ENCODE measurements at places on chromosomes 2 and 18. TPM values are rescaled to one million over a fixed set of nuclear protein-coding genes. Genes with fewer than 3 reads are reported as not detected.

DNA sequence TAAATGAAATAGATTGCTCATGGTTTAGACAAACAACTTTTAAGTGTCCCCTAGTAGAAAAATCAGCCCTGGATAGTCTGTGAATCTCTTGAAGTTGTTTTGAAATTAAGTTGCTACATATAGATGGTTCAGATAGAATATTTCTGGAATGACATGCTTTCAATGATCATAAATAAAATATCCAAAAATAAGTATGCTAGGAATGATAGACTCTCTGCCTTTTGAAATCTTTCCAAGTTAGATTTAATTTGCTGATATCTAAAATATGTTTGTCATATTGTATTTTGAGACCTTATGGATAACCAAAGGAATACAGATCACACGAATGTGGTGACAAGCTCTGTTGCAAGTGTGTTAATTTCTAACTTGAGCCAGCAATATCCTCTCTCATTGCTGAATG is 488.7 kb downstream of the THSD7B start:
- H3K4me3 ChIP-seq: no peak overlapping the region
- no peaks in the 10 kb centered on the region for H3K27me3 ChIP-seq
- no peaks in the 10 kb centered on the region for H3K4me1 ChIP-seq
- H3K27ac ChIP-seq: no peak overlapping the region
- DNase-seq: no peak
- H3K36me3 ChIP-seq: no peaks in the 10 kb centered on the region

- H3K4me1 ChIP-seq: no peaks in the 10 kb centered on the region
- no peaks in the 10 kb centered on the region for H3K27me3 ChIP-seq
- H3K27ac ChIP-seq: no peak overlapping the region
- H3K4me3 ChIP-seq: no peak overlapping the region
- no peaks in the 10 kb centered on the region for H3K36me3 ChIP-seq
Measured at GRCh38 chr2:1649103-1650084, 94.9 kb downstream of the PXDN start.

- H3K36me3 ChIP-seq: no peaks in the 10 kb centered on the region
- no peak overlapping the region for H3K27ac ChIP-seq
- no peak overlapping the region for H3K4me3 ChIP-seq
- no peak for DNase-seq
- no peaks in the 10 kb centered on the region for H3K4me1 ChIP-seq
Measured at GRCh38 chr2:54047091-54047490, 68.3 kb upstream of the ACYP2 start.

DNA sequence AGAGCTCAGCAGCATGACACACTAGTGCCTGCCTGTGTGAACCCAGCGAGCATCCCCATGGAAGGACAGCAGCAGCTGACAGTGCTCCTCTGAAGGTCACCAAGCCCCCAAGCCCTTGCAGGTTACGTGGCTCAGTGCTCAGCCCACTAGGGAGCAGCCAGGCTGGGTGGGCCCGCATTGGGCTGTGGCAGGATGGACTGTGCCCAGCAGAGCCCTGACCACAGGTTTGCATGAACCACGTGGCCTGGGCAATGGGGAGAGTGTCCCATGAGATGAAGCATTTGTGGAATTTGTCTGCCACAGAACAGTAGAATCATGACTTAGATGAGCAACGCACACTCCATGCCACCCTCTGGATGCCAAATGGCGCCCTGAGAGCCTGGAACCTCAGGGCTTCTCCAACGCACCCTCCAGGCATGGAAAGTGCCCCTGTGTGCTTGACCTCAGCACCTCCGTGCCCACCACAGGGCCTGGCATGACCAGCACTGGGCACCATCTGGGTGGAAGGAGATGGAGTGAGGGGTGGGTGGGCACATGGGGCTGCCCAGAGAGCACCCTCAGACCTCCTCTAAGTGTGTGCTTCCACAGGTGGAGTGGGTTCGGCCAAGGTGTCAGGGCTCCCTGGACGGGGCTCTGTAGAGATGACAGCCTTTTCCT is 216.1 kb upstream of the RAB6C start:
- no peaks in the 10 kb centered on the region for H3K36me3 ChIP-seq
- no peaks in the 10 kb centered on the region for H3K4me1 ChIP-seq
- H3K4me3 ChIP-seq: no peak overlapping the region
- H3K27me3 ChIP-seq: no peaks in the 10 kb centered on the region
- DNase-seq: no peak

DNA sequence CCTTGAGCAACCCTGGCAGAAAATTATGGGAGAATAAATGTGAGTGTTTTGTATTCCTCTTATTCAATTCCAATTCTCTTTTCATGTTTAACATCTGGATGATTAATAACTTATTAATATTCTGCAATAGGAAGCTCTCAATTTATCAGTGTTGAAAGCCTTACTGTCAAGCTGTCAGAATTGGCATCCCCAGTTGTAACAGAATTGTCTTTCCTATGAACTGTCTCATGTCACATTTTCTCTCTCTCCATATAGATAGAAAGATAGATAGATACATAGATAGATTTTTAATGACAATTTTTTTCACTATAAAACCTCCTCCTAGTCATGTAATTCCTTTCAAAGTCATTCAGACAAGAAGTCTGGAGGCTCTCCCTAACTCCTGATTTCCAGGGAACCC is 331.5 kb downstream of the GALNT13 start:
- no peaks in the 10 kb centered on the region for H3K36me3 ChIP-seq
- no peaks in the 10 kb centered on the region for H3K27me3 ChIP-seq
- no peak overlapping the region for H3K4me3 ChIP-seq
- no peaks in the 10 kb centered on the region for H3K4me1 ChIP-seq

DNA sequence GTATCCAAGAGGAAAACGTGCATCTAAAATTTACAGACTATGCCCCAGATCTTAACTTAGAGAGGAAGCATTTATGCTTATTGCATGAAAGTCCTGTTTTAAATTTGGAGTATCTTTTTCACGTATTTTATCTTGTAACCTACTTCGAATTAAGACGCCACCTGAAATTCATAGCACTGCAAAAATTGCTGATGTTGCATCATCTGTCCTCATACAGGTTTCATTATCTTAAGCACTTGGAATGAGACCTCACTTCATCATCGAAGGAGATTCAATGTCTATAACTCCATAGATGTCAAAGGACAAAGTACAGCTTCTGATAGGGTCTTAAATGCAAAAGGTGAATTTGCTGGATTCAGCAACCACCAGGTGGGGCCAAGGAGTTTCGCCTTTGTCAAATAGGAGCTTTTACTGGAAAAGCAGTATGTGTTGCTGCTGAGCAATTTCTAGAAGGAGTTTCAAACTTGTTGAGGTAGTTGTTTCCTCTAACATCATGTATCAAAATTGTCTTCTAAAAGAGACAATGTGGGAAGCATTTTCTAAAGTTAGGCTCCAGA is 106.4 kb upstream of the CCDC85A start:
- H3K4me1 ChIP-seq: no peaks in the 10 kb centered on the region
- H3K4me3 ChIP-seq: no peak overlapping the region
- no peaks in the 10 kb centered on the region for H3K27me3 ChIP-seq
- no peak overlapping the region for H3K27ac ChIP-seq

DNA sequence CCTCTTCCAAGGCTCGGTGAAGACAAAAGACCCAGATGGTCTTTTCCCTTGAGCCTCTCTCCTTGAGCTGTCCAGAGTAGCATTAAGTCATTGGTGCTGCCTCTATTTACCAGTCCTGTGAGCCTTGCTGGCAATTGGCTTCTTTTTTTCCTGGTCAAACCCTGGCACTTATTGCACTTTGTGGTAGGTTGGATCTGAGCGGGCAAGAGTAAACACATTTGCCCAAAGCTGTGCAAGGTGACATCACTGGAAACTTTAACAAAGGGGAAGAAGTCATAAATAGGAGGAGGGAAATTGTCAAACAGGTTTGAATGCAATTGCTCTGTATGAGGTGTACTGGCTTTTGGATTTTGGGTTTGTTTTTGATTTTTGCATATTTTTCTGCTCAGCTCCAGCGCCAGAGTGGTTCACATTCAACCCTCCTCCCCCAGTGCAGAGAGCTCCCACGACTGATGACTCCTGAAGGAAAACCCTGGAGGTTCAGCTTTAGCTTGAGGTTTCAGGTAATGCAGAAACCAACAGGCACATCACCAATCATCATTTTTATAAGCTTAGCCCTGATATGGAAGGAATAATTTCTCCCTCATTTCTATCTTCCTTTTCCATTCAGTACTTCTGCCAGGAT is 8.3 kb downstream of the KCNE4 start:
- no peak overlapping the region for H3K27ac ChIP-seq
- no peaks in the 10 kb centered on the region for H3K27me3 ChIP-seq
- H3K36me3 ChIP-seq: no peaks in the 10 kb centered on the region
- H3K4me1 ChIP-seq: peaks cover 8% of the 10 kb centered on the region

DNA sequence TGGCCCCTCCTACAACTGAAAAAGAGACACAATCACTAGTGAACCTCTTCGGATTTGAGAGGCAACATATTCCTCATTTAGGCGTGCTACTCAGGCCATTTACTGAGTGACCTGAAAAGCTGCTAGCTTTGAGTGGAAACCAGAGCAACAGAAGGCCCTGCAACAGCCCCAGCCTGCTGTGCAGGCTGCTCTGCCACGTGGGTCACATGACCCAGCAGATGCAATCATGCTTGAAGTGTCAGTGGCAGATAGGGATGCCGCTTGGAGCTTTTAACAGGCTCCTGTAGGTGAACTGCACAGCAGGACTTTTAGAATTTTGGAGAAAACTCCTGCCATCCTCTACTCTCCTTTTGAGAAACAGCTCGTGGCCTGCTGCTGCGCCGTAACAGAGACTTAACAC is 578.6 kb upstream of the RAB6C start:
- H3K27me3 ChIP-seq: no peaks in the 10 kb centered on the region
- no peak for DNase-seq
- H3K27ac ChIP-seq: no peak overlapping the region
- no peak overlapping the region for H3K4me3 ChIP-seq
- H3K4me1 ChIP-seq: no peaks in the 10 kb centered on the region

The MC2R gene
- 0.01 TPM for polyA plus RNA-seq

The DHRS9 gene
- 0.76 TPM for polyA plus RNA-seq
